ENCODE measurements at places on chromosomes 6 and 20.
A peak's percentile ranks its signal among the peaks of the same experiment; 100 is the strongest.

GRCh38 chr20:50356962-50357782, 153.0 kb upstream of the PTPN1 start:
- DNase-seq, result no peak

DNA sequence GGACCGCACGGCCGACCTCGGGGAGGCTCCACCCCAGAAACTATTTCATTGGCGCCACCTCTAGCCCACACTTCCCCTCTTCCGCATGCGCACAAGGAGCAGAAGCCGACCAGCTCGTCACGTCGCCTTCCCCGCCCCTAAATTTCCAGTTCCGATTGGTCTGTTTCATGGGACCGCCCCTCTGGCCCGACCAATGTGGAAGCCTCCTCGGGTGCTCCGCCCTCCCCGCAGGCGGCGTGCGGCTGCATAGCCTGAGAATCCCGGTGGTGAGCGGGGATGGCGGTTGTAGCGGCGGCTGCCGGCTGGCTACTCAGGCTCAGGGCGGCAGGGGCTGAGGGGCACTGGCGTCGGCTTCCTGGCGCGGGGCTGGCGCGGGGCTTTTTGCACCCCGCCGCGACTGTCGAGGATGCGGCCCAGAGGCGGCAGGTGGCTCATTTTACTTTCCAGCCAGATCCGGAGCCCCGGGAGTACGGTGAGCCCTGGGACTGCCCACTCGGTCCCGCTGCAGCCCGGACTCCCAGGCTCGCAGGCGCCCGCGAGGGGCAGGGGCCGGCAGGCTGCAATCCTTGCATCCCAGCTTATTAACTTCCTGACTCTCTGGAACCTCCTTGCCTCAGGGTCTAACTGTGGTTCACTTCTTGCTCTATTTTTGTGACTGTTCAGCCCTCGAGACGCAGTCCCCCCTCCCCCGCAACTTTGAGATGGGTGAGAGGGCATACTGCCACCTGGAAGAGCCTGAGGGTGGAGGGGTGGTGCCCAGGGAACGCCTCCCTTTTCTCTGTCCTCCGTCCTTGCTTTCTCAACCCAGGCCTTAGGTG, at the start of gene BCKDHB:
Gene BCKDHB (plus strand): TSS at position 254 of the 818 bp plus-strand sequence. CDS start 23 bp downstream, at position 277.
- DNase-seq, result peak; percentile 99

DNA sequence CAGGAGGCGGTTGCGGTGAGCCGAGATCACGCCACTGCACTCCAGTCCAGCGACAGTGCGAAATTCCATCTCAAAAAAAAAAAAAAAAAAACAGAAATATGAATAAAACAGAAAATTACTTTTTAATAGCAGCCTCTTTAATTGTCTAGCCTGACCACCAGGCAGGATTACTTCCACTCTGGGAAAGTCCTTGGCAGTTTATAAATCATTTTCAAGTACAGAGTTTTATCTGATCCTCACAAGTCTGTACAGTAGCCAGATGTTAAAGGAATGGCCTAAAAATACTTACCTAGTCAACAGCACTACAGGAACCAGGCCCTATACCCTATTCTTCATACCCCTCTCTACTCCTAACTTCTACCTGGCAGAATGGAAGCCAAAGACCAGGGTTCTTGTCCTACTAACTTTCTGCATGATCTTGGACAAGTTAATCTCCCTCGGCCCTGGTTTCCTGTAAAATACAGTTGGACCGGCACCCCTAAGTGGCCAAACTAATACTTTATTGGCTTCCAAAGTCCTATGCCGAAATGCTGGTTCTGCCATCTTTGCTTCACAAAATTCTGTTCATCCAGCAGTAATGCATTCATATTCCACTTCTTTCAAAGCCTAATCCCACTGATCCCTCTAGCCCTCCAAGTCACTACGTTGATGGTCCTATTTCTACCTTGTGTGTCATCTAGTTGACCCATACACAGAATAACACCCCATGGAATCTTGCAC, 1.9 kb downstream of the EIF2S2 start:
- no peak for DNase-seq

GRCh38 chr6:52550014-52550575, 26.8 kb downstream of the TRAM2 start:
- DNase-seq, result no peak

- DNase-seq, result peak; percentile 51
Observed at GRCh38 chr6:118562959-118563358, 14.9 kb downstream of the PLN start.

DNA sequence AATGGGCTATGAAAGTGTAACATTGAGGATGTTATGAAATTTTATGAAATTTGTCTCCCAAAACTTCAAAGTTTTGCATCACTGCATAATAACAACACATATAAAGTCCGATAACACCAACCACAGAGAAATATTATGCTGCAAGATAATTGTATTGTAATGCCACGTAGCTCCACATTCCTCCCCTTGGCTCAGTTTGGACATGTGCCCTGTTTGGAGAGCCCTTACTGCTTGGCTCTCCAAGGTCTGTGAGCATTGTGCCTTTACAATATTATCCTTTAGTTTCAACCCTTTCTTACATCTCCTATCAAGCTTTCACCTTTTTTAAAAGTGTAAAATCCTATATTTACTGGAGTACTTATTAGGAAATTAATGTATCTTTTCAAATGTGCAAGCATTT, 10.8 kb downstream of the HBS1L start:
- no peak for DNase-seq

DNA sequence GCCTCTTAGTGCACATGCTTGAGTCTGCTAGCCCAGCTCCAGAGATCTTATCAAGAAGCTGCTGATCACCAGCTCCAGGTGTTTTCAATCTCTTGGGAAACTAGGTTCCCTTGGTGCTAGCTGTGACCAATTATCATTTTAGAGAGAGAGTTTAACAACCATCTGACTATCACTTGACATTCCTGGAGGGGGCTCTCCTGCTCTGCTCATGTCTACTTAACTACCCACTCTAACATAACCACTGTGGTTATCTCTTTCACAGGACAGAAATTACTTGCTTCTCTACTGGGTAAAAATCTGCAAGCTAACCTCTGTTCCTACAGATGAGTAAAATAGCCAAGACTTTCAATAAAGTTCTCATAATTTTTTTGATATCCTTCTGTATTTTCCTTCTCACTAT, 823.4 kb upstream of the GJE1 start:
- DNase-seq, result no peak

DNA sequence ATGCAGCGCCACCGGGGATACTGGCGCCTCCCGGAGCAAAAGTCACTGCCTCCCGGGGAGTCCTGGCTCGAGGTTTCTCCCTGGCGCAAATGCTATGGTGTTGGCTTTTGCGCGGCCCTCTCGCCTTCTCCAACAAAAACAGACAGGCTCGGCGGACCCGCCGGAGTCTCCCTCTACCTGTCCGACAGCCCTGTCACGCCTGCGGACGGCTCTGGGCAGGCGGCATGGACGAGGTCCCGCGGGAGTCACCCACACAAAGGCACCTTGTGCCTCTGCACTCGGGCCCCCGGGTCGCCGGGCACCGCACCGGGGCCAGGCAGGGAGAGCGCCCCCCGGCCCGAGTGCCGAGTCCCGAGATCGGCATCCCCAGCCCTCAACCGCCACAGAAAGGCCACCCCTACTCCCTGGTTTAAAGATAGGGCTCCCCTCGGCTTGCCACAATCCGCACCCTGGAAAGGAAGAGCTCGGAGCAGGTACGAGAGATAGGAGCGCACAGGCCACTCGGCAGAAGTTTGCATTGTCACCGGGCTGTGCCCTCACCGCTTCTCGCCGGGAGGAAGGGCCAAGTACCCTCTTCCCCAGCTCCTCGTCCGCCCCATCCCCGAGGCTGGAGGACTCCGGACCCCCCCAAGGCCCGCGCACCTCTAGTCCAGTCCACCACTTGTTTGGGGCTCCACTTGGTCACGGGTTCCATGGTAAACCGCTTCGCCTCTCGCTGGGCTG, 903 bp downstream of the CNKSR3 start:
- DNase-seq, result no peak

- no peak for DNase-seq
Observed at GRCh38 chr6:154412106-154412820, 55.7 kb upstream of the IPCEF1 start.

- DNase-seq, result no peak
Observed at GRCh38 chr20:34131491-34131890, 19.4 kb upstream of the EIF2S2 start.

GRCh38 chr20:8788831-8789230, 280.1 kb upstream of the PLCB4 start:
- DNase-seq, result no peak

DNA sequence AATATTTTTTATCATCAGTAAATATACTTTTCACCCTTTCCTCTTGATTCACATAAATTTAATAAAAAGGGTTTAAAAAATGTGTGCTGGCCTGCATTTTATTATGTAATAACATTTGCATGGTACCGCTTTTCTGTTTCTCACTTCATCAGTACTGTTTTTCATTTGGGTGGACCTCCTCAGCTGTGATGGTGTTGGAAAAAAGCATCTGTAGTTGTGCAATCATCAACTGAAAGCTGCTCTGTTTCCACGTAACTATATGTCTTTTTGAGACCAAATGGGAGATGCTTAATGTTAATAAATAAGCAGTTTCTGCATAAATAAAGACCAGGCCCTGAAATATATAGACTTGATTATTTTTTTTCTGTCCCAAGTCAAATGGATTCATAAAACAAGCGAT, 31.6 kb upstream of the CENPW start:
- DNase-seq, result no peak

DNA sequence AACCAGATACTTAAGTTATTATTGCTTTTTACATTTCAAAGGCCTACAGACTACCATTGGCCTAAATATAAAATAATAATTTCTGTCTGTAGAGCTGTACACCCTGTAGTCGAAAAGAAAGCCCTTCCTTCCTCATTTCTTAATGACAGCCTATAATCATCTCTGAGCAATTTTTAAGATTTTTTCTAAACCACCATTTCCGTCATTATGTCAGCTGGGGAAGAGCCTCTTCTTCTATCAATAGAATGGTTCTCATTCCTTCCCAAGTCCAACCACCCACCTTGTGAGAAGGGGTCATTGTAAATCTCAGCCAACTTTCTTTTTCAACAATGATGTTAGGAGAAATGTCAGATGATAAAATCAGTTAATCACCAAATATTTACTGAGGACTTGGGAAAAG, 91.8 kb downstream of the PLEKHG1 start:
- no peak for DNase-seq

- no peak for DNase-seq
Observed at GRCh38 chr6:89596056-89596455, 42.5 kb downstream of the LYRM2 start.

DNA sequence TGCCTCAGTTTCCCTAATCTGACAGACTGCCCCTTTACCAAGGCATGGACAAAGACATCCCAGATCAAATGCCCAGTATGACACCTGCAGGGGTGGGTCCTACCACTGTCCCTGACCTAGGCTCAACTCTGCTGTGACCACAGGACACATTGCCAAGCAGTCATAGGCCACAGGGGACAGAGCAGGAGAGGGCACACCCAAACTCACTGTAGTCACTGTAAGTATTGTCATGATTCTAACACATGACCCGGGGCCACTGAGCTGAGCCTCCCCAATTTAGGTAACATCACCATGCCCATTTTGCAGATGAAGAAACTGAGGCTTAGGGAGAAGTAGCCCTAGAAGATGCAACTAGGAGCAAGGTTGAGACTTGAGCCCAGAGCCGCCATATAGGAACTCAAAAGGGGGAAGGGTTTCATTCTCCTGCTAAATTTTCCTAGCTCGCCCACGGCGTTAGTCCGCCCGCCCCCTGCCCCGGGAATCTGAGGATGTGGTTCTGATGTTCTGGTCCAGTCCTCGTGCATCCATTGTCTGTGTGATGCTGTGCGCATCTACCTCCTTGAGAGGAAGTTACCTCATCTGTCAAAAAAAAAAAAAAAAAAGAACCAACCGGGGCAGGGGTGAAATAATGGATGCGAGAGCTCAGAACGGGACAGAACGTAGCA, 44.8 kb downstream of the PMEPA1 start:
- no peak for DNase-seq

- DNase-seq, result no peak
Observed at GRCh38 chr6:143675946-143676345, 1.8 kb upstream of the PHACTR2 start.

GRCh38 chr20:61353261-61354000, 101.4 kb downstream of the CDH4 start:
- DNase-seq, result no peak

DNA sequence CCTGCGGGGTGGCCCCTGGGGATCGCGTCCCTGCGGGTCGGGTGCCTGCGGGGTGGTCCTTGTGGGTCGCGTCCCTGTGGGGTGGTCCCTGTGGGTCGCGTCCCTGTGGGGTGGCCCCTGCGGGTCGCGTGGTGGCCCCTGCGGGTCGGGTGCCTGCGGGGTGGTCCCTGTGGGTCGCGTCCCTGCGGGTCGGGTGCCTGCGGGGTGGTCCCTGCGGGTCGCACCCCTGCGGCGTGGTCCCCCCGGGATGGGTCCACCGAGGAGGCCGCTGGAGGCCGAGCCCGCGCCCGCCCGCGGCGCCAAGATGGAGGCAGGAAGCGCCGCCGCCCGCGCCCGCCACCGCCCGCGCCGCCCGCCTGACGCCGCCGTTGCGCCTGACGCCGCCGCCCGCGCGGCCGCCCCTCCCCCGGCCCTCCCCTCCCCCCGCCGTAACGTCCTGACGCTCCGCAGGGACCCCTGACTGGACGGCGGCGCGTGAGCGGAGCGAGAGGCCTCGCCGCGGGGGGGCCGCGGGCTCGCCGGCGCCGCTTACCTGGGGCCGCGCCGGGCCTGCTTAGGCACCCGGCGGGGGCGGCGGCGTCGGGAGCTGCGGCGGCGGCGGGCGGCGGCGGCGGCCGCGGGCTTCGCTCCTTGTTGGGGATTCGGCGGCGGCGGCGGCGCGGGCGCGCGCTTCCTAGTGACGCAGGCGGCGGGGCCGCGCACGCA, at the start of gene GMEB2:
Gene GMEB2 (minus strand): TSS at position 678 of the 705 bp plus-strand sequence. CDS start 7,704 bp downstream, outside the sequence.
- DNase-seq, result no peak

GRCh38 chr6:131122516-131122915, 12.8 kb upstream of the AKAP7 start:
- no peak for DNase-seq

DNA sequence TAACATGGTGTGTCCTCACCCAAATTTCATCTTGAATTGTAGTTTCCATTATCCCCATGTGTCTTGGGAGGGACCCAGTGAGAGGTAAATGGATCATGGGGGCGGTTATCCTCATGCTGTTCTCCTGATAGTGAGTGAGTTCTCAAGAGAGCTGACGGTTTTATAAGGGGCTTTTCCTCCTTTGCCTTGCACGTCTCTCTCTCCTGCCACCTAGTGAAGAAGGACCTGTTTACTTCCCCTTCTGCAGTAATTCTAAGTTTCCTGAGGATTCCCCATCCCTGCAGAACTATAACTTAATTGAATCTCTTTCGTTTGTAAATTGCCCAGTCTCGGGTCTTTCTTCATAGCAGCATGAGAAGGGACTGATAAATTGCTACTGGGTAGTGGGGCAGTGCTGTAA, 789.3 kb downstream of the FRK start:
- DNase-seq, result no peak
